ENCODE measurements at places on chromosomes 2 and 18.
A peak's percentile ranks its signal among the peaks of the same experiment; 100 is the strongest.

DNA sequence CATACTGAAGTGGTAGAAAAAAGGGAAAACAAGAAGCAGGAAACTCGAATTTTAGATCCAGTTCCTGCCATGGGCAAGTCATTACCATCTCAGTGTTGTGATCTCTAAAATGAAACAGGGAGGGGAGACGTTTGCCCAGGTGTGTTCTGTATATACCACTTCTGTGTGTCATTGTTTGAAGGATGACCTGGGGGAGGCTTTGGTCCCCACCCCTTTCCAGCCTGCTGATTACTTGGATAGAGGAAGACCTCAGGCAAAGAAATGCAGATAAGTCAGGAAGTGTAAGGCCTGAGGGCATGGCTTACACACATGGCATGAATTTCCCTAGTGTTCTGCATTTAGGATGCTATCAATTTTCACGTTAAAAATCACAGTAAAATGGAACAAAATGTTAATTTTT is 205.2 kb upstream of the CXCR4 start:
- DNase-seq = no peak

GRCh38 chr2:170087413-170087793 is 90.5 kb upstream of the MYO3B start:
- no peak for DNase-seq

DNA sequence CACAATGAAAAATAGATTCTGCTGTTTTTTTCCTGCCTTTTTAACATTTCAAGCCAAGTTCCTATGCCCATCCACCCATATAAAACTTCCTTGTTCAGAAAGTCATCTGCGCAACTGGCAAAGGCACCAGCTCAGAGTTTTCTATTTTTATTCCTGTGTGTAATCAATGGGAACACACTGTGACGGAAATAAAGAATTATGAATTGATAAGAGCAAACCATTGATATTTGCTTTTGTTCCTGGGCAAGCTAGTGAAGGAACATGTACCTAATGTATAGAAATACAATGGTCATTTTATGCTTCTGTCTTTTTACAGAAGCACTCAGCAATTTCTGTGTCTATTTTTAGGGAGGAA is 30.8 kb upstream of the AAK1 start:
- DNase-seq = peak; percentile 75

DNA sequence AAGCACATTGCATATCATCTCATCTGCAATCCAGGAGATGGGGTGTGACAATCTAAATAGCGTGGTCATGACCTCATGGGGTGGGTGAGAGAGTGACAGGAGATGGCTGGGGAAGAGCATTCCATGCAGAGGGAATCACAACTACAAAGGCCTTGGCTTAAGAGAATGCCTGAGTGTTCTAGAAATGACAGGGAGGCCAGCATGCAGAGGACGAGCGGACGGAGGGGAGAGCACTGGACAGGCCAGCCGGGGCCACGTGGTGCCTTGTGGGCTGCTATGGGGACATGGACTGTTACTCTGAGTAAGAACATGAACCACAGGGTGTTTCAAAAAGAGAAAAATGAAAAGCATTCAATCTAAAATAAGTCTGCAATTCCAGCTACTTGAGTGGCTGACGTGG is 117.9 kb upstream of the ODC1 start:
- DNase-seq = no peak

DNA sequence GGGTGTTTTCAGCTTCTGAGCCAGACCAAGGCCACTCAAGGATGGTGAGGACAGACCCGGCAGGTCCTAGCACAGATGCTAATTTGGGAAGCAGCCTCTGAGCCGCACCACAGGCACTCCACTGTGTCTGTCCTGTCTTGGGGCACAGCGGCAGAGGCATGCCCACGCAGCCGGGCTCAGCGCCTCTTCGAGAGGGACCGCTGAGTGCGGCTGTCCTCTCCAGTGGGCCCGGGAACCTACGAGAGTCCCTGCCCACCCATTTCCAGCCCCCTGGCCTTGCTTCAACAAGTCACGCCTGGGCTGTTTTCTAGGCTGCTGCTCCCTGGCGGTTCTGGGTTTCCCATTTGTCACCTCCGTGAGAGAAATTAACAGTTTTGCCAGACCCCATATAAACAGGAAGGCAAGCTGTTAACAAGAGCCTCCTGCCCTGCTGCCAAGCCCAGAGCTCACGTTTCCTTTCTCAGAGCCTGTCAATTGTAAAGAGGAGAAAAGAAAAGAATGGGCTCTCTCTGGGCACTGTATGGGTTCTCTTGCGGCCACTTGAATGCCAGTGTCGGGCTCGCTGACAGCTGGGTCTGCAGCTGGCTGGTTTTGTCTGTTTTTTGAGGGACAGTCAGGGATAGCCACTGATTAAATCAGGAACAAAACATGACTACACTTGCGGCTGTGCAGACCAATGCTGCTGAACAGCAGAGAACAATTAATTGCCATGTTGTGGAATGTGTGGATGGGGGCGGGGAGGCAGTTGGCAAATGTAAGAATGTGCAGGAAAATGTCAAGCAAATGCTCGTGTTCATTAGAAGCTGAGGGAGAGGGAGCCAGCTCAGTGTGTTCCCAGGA is 30.6 kb downstream of the TMEM17 start:
- DNase-seq = no peak

DNA sequence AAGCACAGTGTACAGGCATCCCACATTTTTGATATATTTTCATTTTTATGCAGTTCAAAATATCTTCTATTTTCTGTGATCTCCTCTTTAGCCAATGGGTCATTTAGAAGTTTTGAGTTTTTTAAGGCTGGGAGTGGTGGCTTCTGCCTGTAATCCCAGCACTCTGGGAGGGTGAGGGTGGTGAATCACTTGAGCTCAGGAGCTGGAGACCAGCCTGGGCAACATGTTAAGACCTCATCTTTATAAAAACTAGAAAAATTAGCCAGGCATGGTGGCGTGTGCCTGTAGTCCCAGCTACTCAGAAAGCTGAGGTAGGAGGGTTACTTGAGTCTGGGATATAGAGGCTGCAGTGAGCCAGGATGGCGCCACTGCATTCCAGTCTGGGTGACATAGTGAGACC is 17.8 kb downstream of the UBR3 start:
- DNase-seq = no peak

DNA sequence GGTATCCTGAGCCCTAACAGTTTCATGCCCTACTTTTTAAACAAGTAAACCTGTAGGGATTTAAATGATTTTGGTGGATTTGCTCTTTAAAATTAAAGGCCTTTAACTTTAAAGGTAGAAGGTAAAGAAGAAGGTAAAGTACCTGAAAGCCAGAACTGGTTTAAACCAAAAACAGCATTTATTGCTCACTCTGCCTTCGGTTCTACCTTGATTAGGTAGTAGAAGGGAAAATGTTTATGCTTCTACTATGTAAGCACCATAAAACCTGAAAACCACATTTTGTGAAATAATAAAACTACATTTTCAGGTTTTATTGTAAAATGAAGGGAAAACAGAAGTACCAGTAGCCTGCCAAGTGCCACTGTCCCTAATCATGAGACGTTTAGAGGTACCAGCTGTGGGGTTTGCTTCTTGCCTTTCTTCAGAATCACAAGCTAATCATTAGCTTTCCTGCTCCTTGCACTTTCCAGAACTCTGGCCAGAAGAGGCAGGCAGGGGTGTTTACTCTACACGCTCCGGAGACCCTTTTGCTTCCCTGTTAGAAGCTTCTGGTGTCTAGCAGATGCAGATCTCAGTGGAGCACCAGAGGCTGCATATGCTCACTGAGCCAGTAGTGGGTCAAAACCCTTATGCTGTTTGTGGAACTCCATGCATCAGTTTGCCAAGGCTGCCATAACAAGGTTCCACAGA is 33.3 kb downstream of the RPIA start:
- DNase-seq = no peak

DNA sequence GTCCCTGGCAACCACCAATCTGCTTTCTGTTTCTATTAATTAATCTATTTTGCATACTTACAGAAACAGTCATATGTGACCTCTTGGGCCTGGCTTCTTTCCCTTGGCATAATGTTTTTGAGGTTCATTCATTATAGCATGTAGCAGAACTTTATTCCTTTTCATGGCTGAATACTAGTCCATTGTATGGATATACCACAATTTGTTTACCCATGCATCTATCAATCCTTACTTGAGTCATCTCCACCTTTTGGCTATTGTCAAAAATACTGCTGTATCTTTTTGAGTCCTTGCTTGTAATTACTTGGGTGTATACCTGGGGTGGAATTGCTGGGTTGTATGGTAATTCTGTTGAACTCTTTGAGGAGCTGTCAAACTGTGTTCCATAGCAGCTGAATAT is 126.8 kb downstream of the CTIF start:
- DNase-seq = no peak

DNA sequence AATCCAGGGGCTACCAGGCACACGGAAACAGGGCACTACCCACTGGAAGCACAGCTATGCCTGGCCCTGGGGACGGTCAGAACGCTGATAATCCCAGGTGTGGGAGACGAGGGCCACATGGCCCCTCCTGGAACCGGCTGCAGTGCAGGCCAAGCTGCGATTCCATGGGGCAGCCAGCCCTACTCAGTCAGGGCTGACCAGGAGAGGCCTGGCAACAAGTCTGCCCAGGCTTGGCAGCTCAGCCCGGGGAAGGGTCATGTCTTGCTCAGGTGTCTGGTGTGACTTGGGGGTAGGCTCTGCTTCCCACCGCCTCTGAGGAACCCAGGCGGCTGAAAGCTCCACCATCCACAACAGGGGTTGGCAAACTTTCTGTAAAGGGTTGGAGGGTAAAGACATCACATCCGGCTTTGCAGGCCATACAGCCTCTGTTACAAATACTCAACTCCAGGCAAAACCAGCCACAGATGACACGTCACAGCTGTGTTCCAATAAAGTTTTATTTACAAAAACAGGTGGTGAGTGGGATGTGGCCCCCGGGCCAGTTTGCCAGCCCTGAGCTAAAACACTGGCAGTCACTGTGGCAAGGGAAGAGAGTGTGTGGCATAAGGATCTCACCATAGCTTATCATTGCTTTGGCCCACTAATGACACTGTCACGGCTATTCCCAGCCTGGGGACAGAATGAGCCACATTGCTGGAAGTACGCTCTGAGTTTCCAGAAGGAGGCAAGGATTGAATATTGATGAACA is 85.2 kb downstream of the NDUFA10 start:
- DNase-seq = peak; percentile 7

DNA sequence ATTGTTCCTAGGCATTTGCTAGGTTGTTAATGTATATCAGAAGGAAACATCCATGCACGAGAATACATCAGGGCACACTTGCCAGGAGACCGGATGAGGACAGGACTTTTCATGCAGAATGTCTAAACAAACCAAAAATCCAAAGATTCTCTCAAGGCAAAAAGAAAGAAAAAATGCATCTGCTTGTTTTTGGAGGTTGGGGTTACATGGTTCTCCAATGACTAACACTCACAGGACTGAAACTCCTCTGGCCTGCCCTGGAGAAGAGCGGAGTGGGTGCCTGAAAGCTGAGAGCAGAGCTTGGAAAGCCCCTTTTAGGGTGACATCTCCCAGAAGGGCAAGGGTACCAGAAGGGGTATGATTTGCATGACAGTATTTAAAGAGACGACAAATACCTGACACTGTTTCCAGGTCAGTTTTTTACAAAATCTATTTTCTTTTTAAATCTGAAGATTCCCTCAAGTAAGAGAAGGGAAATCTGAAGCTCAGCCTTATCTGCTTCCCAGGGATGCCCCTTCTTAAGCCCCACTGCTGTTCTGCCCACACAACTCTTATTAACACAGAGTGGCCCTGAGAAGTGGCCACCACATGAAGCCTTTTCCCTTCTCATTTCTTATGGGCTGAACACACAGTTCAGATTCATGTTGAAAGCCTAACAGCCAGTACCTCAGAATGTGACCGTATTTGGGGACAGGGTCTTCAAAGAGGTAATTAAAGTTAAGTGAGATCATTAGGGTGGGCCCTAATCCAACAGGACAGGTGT is 216.4 kb downstream of the STK39 start:
- no peak for DNase-seq
